ENCODE measurements at places on chromosomes 5 and 9.

DNA sequence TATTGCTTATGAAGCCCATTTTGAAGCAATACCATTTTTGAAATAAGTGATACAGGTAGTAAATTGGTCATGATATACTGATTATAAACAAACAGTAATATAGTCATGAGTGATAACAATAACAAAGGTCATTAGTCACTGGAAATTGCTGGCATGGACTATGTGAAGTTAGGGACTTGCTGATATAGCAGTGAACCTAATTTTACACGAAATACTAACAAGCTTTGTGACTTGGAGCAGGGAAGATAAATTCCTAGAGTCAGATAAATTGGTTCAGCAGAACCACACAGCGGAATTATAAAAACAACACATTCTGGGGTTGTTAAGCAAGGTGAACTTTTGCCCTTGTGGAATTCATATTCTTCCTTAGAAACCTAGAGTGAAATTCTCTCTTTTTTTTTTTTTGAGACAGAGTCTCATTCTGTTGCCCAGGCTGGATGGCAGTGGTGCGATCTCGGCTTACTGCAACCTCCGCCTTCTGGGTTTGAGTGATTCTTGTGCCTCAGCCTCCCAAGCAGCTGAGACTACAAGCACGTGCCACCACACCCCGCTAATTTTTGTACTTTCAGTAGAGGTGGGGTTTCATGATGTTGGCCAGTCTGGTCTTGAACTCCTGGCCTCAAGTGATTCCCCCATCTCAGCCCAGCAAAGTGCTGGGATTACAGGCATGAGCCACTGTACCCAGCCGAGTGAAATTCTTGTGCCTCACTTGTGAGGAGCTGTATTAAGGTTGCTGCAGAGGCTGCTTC, 6.0 kb downstream of the UGCG start:
- DNase-seq, result no peak

GRCh38 chr9:75053869-75054268, 25.8 kb upstream of the CARNMT1 start:
- DNase-seq, result no peak

GRCh38 chr9:93826209-93826608, 128.9 kb downstream of the BARX1 start:
- DNase-seq, result peak; percentile 51

DNA sequence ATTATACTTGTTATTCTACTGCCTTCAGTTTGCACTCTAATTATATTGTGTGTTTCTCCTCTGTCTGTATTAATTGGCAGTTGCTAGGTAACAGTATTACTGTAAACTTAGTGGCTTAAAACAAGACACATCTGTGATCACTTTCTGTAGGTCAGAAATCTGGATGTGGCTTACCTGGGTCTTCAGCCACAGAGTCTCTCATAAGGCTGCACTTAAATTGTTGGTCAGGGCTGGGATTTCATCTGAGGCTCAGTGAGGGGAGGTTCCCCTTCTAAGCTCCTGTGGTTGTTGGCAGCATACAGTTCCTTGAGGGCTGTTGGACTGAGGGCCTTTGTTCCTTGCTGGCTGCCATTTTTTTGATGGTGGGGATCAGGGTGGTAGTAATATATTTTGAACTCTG, 68.8 kb downstream of the SLC44A1 start:
- DNase-seq, result no peak

DNA sequence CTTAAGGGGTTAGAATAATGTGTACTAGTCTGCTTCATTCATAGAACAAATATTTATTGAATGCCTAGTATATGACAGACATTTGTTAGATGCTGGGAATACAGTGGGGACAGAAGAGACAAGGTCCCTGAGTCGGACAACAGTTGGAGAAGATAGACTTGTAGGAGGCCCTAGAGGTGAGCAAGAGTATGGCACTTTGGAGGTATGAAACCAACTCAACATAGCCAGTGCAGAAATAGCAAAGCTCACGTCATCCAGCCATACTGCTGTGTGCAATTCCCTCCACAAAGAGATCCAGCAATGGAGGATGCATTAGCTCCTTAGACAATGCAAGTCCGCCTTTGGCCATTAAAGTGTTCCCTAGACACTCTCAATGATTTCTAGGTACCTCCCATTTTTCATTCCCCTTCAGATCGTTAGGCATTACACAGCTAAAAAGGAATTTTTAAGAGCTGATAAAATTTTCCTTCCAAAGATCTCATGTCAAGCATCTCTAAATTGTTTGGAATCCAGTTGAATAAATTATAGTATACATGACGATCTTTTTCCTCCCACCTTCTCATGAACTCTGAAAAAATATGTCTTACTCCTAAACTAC, 1949.6 kb upstream of the WWC1 start:
- DNase-seq, result no peak

DNA sequence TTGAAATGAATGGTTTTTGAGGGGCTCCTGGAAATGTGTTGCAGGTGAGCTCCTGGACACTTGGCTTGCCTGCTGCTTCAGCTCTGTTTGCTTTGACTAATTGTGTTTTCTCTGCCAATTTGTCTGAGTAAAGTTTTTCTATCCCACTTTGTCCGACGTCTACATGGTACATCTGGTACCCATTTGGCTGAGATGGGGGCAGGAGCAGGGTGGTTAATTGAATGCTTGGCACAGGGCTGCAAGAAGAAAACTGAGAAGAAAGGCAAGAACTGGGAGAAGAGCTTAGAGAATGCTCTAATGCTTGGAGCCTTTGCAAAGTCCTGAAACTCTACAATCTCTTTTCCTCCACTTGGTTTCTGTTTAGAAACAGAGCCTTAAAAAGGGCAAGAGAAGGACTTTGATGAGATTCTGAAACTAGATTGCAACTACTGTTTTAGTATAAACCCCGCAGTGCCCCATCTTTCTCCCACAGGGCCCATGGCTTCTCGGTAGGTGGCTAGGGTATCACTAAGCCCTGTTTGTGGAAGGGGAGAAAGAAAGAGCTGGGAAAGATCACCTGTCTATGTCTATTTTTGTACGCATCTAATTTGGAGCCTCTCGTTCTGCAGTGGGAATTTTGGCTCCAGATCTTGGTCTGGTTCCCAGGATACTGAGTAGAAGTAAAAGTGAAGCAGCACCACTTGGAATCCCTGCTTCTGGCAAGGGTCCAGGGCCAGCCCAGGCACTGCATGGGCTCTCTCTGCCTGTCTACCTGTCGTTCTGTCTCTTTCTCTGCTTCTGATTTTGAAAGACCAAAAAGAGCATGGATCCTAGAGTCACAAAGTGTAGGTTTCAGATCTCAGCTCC, 214.4 kb downstream of the SEMA6A start:
- no peak for DNase-seq

GRCh38 chr5:61334868-61335615, 3.0 kb downstream of the ZSWIM6 start:
- no peak for DNase-seq

DNA sequence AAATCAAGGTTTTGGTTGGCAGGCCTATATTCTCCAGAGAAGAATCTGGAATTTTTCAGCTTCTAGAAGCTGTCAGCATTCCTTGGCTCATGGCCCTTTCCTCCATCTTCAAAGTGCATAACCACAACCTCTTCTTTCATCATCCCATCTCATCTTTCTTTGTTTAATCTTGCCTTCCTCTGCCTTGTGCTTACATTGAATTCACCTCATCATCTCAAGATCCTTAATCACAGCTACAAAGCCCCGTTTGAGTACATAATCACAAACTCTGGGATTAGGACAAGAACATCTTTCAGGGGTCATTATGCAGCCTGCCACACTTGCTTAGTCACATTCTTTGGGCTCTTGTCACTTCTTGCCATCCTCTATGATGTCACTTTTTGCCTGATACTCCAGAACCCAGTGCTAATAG, 130.3 kb downstream of the FOXD1 start:
- no peak for DNase-seq

DNA sequence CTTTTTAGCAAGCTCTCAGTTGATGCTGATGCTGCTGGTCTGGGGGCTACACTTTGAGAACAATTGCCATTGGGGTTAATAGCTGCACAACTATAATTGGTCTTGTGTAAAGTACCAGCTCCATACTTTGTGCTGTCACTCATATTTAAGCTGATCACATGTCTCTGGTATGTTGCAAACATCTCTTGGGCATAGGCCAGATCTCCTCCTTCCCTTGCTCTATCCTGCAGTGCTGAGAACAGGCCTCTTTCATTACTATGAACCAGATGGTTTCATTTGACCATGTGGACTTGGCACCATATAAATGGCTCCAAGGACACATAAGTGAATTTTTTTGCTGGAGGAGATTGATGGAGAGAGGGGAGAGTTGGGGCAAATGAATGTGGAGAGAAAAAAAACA, 48.4 kb downstream of the DMRT2 start:
- DNase-seq, result no peak

DNA sequence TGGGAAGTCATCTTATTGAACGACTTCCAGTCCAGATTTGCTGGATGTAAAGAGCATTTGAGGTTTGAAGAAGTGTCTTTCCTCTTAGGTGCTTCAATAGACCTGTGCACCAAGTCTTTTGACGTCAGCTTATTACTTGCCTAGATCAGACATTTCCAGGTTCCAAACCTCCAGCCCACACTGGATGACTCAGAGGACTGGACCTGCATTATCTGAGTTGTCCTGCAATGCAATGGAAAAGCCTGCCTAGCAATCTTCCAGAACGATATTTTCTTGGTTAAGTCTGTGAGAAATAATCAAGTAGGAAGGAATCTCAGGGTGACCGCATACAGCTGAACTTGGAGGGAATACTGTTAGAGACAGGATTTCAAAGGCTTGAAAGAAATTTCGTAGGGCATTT, 147.2 kb upstream of the MOCS2 start:
- DNase-seq, result no peak

DNA sequence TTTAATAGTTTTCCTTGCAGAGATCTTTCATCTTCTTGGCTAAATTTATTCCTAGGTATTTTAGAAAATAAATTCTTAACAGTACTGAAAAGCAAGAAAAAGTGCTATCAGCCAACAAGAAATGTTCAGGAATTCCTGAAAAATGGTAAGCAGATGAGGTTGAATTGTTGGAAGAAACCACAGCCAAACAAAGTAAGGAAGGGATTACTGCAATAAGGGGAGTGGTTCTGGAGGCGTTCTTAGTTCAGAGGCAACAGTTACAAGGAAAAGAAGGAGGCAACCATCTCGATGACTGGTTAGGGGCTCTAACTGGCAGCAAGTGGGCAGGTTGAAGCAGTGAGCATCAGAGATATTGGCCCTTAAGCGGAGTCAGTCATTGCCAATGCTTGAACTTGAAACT, 12.8 kb upstream of the OR13J1 start:
- no peak for DNase-seq

DNA sequence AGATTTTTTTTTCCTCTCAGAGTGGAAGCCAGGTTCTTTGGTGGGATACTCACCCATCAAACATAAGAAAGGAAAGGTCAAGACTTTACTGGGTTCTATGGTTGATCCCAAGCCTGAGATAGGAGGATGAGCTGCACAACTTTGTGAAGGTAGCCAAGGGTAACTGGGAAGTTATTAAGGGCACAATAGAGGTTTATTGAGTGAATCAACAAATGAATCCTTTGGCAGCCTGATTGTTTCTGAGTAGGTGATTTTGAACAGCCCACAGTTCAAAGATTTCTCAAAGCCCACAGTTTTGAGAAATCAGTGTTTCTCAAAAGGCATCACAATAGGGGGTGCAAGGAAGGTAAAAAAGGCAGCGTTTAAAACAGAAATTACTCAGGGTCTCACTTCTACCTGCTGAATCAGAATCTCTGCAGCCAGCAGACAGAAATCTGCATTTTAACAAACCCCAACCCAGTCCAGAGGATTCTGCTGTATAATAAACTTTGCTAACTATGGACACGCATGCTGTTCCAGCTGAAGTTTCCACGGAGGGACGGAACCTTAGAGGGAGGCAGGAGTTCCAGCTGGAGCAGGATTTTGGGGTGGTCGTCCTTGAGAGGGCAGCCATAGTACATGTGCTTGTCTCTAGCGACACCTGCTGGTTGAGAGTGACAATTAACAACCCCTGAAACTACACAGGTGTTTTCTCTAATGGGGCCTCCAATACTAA, 32.7 kb upstream of the FSD1L start:
- peak; percentile 34 for DNase-seq

DNA sequence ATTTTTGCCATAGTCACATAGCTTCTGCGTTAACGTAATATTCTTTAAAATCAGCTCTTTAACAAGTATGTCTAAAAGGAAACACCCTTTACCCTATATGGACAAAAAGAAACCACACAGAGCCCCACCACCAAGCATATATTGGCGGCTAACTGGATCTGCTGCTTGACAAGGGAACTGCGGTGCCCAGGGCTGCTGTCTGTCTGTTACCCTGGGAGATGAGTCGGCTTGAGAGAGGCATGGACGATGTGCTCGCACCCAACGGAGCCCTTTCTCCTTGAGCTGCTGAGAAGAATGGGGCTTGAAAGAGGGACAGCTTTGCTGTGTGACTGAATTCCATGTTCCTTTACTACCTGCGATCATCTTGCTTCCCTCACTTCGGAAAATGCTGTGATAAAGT, 158.6 kb upstream of the SHB start:
- DNase-seq, result no peak

- no peak for DNase-seq
These were observed 1714.1 kb downstream of the EFNA5 start for GRCh38 chr5:105956456-105957196.

GRCh38 chr9:93148721-93149120, 14.7 kb upstream of the NINJ1 start:
- no peak for DNase-seq

DNA sequence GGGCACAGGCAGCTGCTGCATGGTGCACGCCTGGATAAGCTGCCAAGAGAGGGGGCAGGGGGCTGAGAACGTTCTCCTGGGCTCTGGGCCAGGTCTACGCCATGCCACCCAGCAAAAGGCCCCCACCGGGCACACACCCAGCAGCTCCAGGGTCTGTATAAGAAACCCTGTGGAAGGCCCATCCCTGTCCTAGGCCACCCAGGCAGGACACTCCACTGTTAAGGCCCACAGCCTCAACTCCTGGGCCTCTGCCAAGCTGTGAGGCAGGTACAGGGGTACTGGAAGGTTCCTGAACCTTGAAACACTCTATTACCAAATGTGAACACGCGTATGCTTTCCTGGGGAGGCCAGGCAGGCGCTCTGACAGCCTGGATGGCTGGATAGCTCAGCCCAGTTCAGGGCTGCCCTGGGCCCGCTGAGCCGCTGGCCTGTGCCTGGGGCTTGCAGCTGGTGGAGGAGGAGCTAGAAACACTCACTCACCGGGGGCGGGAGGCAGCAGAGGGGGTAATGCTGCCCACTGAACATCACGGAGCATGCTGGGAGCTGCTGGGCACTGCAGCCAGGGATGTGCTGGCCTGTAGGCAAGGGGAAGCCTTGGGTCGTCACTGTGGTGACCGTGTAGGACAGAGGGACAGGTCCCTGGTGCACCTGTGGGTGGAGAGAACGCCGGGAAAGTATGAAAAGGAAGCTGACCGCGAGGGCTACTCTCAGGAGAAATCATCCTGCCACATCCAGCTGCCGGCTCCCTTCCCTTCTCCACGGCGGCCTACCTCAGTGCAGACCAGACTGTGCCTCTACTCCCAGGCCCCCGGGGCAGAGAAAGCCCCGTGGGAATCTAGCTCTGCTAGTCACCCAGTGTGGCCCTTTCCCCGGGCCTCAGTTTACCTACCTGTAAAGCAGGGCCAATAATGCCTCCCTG, 6.0 kb downstream of the RNF44 start:
- no peak for DNase-seq

Data from activated T-cell treated with anti-CD3 and anti-CD28 coated beads for 48 hours (primary cell).